ENCODE measurements at places on chromosomes 2 and 18. TPM values are rescaled to one million over a fixed set of nuclear protein-coding genes. Genes with fewer than 3 reads are reported as not detected.

GRCh38 chr18:34835466-34835865 is 125.4 kb downstream of the DTNA start:
- no peak overlapping the region for H3K27ac ChIP-seq
- H3K36me3 ChIP-seq = no peaks in the 10 kb centered on the region
- H3K27me3 ChIP-seq = no peaks in the 10 kb centered on the region
- H3K4me1 ChIP-seq = peaks cover 11% of the 10 kb centered on the region

DNA sequence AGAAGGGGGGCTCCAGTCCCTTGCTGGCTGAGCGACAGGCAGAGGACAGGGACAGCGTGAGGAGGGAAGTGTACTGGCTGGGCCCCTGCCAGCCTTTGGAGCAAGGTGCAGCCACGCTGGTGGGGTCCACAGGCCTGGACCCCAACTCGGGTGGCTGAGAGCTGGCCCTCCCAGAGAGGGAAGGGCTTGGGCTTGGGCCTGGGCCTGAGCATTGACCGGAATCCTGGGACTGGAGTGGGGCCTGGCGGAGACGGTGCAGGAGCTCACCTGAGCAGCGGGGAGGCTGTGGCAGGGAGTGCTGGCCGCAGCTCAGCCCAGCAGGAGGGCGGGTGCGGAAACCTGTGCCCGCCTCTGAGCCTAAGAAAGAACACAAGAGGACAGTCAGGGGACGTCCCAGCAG is 27.9 kb downstream of the KCNIP3 start:
- H3K4me1 ChIP-seq = no peaks in the 10 kb centered on the region
- no peak overlapping the region for H3K4me3 ChIP-seq
- H3K27me3 ChIP-seq = no peaks in the 10 kb centered on the region

- no peak for DNase-seq
- H3K27ac ChIP-seq = no peak overlapping the region
- H3K36me3 ChIP-seq = no peaks in the 10 kb centered on the region
- no peaks in the 10 kb centered on the region for H3K4me1 ChIP-seq
- H3K4me3 ChIP-seq = no peak overlapping the region
These were observed 7.9 kb upstream of the NDUFV2 start for GRCh38 chr18:9094307-9095226.

GRCh38 chr2:44789446-44789845 is 152.1 kb upstream of the SIX3 start:
- H3K27ac ChIP-seq = no peak overlapping the region
- no peaks in the 10 kb centered on the region for H3K27me3 ChIP-seq
- H3K4me3 ChIP-seq = no peak overlapping the region
- no peak for DNase-seq
- H3K4me1 ChIP-seq = no peaks in the 10 kb centered on the region

GRCh38 chr2:127182626-127183458 is 37.3 kb downstream of the CYP27C1 start:
- H3K4me3 ChIP-seq = no peak overlapping the region
- H3K36me3 ChIP-seq = no peaks in the 10 kb centered on the region
- no peaks in the 10 kb centered on the region for H3K27me3 ChIP-seq
- no peak overlapping the region for H3K27ac ChIP-seq
- no peak for DNase-seq
- H3K4me1 ChIP-seq = no peaks in the 10 kb centered on the region

DNA sequence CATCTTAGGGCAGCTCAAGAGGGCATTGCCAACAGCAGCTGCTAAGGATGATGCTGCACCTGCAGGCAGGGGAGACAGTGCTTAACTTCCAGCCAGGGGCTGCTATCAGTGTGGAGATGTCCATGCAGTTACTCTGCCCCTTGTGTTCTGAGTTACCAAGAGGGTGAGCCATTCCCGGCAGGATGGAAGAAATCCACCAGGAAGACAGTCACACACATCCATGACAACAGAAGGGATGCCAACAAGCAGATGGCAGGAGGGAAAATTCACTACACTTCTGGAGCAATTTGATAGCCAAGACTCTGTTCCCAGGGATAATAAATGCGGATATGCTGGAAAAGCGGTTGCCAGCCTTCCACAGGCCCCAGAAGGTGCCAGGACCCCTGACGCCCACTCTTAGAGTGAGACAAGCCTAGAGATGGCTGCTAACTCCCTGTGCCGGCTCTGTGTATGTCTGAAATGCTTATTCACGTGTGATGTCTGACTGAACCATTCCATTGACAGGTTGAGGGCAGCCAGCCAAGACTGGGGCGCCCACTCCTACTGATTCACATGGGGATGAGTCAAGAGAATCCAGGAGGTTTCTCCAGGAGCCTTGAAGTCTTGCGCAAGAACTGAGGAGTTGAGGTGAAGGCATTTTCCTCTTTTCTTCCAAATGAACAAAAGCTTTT is 24.5 kb downstream of the LOXHD1 start:
- no peak overlapping the region for H3K27ac ChIP-seq
- no peaks in the 10 kb centered on the region for H3K27me3 ChIP-seq
- no peak overlapping the region for H3K4me3 ChIP-seq
- H3K36me3 ChIP-seq = no peaks in the 10 kb centered on the region
- no peaks in the 10 kb centered on the region for H3K4me1 ChIP-seq

DNA sequence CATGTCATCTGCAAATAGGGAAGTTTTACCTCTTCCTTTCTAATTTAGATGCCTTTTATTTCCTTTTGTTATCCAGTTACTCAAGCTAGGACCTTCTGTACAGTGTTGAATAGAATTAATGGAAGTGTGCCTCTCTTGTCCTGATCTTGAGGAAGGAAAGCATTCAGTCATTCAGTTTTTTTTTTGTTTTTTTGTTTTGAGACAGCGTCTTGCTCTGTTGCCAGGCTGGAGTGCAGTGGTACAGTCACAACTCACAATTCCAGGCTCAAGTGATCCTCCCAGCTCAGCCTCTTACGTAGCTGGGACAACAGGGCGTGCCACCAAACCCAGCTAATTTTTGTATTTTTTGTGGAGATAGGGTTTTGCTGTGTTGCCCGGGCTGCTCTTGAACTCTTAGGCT is 203.9 kb upstream of the ALPP start:
- H3K27ac ChIP-seq = no peak overlapping the region
- peaks cover 1% of the 10 kb centered on the region for H3K4me1 ChIP-seq
- DNase-seq = no peak

DNA sequence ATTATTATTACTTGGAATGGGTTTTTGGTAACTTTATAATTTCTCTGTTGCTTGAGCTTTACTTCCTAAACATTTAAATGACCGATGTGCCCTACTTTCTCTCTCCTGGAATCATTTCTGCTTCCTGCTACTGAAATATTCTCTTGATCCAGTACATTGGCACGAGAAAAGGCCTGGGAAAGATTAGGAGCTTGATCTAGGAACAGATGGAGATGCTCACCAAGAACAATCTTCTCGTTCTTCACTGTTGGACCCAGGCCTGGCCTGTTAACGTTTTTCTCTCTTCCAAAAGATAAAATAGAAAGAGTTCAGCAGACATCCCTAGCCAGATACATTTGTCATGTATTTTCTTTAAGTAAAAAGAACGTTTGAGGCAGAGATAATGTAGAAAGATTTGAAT is 1356.8 kb upstream of the CRIM1 start:
- H3K27me3 ChIP-seq = no peaks in the 10 kb centered on the region
- no peaks in the 10 kb centered on the region for H3K36me3 ChIP-seq
- DNase-seq = no peak

DNA sequence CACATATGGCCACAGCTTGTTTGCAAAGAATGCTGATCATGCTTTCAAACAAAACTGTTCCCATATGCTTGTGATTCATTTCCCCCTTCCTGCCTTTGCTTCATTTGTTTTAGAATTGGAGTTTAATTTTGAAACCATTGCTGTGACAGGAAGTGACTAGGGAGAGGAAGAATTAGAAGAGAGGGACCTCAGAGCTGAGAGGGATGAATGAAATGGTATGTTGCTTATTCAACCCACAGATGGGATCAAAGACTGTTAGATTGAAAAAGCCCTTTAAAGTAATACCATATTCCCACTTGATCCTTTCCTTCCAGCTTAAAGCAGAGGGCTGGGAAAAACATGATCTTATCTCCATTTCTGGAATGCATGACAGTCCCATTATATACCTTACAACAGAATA is 106.2 kb upstream of the RNF152 start:
- no peak overlapping the region for H3K27ac ChIP-seq
- no peaks in the 10 kb centered on the region for H3K4me1 ChIP-seq
- no peaks in the 10 kb centered on the region for H3K36me3 ChIP-seq

DNA sequence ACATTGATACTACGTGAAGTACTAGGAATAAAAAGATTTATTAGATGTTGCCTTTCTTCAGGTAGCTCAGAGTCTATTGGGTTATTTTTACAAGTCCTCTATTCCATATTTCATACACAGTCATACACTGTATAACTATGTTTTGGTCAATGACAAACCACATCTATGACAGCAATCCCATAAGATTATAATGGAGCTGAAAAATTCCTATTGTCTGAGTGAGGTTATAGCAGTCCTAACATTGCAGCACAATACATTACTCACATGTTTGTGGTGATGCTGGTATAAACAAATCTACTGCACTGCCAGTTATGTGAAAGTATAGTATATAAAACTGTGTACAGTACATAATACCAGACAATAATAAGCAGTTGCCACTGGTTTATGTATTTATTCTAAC is 595.1 kb downstream of the MBD2 start:
- H3K4me1 ChIP-seq = no peaks in the 10 kb centered on the region
- H3K27ac ChIP-seq = no peak overlapping the region
- DNase-seq = no peak
- H3K4me3 ChIP-seq = no peak overlapping the region
- no peaks in the 10 kb centered on the region for H3K27me3 ChIP-seq

Gene CYB5A
- total RNA-seq = 158 TPM

Gene ALPI
- not detected for total RNA-seq

Gene CD8A
- total RNA-seq = 0.69 TPM

Gene LRRTM4
- total RNA-seq = 0.71 TPM

Gene NMUR1
- not detected for total RNA-seq

Gene RGPD3
- total RNA-seq = 0.15 TPM

Gene VWA3B
- 8.1 TPM for total RNA-seq

Gene KRTCAP3
- 4.4 TPM for total RNA-seq

Gene IL36B
- not detected for total RNA-seq

Gene NT5DC4
- total RNA-seq = not detected

Gene DLX2
- total RNA-seq = not detected

Data from ovary (tissue), 10 donors.